Central memory CD4-positive, alpha-beta T cell (primary cell): ENCODE measurements at places on chromosomes 7 and 10.
A peak's percentile ranks its signal among the peaks of the same experiment; 100 is the strongest.

DNA sequence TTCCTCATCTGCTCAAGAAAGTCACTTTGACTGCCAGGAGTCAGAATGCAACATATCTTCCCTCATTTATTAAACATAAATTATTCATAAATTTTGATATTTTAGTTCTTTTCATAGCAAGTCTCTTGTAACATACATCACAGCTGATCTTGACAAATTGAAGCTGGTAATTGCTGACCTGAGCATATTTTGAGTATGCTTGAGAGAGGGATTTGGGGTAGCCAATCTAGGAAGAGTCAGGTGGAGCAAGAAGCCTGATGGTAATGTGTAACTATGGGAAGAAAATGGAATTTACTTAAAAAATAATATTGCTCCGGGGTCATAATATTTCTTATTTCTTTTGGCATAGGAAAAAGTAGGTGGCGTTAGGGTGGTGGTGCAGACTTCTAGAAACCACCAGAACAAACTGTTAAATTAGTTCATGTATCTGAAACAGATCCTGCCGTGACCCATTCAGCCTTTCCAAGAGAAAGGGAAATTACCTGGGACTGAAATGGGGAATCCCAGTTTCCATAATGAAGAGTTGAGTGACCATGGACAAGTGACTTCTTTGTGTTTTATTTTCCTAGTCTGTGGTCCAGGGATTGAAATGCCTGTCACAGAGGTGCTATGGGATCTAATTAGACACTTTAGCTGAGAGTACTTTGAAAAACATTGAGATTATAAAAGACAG, 12.9 kb downstream of the CPED1 start:
- DNase-seq = no peak

DNA sequence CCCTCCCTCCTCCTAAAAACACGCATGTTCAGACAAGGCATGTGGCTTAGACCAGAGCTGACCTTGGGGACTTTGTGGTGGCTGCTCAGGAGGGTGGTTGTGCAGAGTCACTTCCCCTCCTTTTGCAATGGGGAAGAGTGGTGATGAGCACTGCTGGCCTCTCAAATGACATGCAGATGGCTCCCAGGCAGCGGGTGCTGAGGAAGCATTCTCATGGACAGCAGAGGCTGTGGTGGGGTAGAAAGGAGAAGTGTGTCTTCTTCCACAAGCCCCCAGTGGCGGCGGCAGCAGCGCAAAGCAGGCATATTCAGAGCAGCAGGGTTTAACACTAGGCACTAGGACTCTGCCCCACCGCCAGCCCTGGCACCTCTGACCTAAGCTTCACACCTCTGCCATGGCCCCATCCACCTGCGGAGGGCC, 105.9 kb upstream of the ANLN start:
- DNase-seq = no peak

DNA sequence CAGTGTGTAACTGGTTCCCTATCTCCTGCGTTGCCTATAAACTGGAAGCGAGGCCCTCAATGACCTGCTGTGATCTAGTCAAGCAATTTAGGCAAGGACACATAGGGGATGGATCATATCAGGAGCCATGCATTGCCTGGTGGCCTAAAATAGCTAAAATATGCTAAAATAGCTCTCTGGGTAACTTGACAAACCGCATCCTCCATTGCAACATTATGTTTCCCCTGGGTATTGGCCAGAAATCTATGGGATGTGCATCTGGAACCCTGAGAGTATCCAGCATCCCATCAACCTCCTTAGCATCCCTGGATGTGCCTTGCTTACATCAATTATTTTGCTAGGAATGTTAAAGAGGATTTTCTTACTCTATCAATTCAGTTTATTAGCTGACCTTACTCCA, 91.7 kb upstream of the ADCY1 start:
- no peak for DNase-seq

DNA sequence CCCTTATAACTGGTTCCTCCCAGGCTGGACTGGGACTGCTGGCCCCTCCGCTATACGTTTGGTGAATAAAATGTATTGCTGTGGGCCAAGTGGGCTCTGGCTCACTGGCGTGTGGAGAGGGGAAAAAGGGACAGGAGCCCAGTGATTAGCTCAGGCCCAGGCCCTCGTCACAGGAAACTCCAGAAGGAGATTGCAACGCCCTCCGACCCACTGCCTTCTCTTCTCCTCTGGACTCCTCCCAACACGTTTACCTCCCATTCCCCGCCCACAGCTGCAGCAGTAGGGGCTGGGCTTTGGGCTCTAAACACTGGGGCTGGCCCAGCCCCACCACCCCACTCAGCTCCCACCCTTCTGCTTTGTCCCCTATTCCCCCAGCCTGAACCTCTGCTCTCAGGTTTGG, 173.9 kb downstream of the NEURL1 start:
- no peak for DNase-seq

- DNase-seq = peak; percentile 14
Measured at GRCh38 chr10:86899670-86900276, 57.6 kb downstream of the MMRN2 start.

- DNase-seq = no peak
Measured at GRCh38 chr10:89548673-89549072, 13.3 kb upstream of the SLC16A12 start.

DNA sequence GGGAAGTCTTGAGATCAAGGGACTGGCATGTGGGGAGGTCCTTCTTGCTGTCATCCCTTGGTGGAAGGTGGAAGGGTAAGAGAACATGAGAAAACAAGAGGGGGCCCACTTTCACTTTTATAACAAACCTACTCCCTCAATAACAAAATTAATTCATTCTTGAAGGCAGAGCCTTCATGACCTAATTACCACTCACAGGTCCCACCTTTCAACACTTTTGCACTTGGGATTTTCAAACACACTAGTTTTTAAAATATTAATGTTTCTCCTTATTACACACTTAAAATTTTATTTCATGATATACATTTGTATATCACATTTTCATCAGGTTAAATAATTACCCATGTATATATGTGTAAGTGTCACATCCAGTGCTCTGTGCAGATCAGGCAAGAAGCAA, 2.0 kb downstream of the ST7 start:
- no peak for DNase-seq

- DNase-seq = no peak
Measured at GRCh38 chr7:33539659-33540400, 365.5 kb upstream of the BMPER start.

- DNase-seq = no peak
Measured at GRCh38 chr10:72245949-72246525, 27.7 kb upstream of the DDIT4 start.

GRCh38 chr7:93923296-93923695, 1.8 kb downstream of the GNG11 start:
- no peak for DNase-seq

DNA sequence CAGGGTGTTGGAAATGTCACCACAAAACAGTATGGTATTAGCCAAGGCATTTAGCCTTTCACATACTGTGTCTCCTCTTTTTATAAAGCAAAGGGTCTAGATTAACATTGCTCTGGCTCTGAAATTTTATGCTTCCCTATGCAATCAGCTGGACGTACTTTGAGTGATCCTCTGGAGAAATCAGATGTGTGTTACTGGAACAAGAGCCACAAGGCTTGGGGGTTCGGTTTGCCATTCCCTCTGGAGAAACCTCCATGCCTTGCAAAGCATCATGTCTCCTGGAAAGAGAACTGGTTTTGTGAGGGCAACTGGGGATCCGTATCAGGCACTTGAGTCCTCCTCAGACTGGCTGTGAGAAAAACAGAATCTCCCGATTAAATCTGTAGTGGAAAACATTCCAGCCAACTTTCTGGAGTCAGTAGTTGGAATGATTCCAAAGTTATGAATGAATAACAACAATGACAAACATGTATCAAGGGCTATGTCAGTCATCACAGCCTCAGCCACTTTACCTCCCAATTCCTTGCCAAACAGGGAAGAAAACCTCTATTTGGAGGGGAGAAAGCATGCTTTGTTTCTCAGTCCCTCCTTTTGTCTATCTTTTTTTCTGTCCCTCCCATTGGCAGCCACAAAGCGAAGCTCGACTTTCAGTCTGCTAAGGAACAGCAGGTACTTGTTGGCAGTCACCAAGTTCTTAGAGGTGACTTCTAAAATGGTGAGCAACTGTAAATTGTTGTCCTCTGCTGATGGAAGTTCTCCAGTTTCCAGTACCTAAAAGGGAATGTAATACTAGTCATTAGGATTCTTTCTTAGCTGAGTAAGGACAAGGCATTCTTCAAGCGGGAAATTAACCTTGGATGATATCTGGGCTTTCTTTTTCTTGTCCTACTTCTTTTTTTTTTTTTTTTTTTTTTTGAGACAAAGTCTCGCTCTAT, 864.8 kb upstream of the AUTS2 start:
- no peak for DNase-seq

DNA sequence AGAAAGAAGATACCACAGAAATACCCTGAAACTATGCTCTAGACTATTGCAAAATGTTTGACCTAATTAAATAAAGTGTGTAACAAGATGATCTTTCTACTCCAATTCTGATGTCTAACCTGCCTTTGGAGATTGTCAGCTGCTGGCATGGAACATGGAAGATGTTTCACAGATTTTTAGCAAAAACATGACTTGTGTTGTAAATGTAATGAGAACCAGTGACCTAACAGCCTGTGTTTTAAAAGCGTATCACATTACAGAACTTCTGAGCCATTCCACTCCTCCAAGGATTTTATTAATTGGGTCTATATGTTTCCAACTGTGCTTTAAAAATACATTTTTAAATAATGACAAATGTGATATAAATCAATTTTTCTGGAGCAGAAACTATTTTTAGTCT, 526.3 kb upstream of the SEMA3D start:
- no peak for DNase-seq

DNA sequence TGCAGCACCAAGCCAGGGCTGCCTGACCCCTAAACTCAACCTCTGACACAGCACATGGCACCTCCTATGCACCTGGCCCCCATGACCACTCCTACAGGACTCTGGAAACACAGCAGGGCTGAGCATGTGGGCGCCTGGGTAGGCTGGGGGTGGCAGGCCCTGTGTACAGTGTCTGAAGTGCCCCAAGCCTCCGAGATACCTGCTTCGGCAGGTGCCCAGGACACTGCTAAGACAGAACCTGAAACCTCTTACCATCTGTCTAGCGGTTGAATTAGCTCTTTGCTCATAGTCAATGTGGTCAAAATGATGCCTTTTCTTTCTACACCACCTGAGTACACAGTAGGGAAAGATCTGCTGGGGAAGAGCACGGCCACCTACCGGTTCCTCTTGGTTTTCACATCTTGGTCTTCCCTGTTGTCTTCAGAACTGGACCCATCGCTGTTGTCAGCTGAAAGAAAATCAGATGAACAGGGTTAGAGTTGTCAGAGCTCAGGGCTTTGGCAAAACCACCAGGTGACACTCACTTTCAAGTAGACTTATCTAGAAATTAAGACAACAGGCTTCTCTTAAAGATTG, 177.4 kb downstream of the TCERG1L start:
- no peak for DNase-seq

DNA sequence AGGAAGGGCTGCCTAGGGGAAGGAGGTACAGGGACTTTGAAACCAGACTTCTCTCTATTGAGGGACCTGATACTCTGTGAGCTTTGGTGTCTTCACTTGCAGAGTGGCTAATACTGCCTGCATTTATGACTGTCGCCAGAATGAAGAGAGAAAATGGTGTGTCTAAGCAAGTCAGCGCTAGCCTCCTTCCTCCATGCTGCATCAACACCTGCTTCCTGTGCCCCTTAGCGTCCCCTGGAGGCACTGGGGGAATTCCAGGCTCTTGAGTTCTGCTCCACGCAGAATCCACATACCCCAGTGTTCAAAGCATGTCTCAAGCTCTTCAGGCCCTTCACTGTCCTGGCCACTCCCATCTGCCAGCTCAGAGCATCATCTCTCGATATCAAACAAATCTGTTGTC, 140.5 kb downstream of the PKD1L1 start:
- DNase-seq = no peak

DNA sequence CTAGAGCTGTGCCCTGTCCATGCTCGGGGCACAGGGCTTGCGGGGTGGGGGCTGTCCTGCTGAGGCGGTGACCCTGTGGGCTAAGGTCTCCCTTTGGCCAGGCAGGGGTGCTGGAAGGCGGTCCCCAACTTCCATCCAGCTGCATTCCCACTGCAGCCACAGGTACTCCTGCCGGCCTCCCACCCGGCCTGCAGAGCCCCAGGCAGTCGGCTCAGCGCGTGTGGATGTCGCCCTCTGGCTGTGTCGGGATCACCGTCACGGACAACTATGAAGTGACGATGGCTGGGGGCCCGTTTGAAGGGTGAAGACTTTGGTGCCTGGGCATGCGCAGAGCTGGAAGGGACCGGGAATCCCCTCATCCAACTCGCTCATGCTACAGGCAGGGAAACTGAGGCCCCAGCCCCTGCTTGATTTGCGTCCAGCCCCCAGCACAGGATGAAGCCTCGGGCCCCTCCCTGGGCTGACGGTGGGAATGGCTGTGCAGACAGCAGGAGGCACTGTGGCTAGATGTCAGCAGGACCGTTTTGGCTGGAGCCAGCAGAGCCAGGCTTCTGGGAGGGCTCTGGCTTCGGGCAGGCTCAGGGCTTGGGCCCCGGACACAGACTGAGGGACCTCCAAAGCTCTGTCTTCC, 2.3 kb upstream of the TMEM184A start:
- DNase-seq = no peak

- DNase-seq = no peak
Measured at GRCh38 chr10:96025566-96025965, 17.8 kb upstream of the CCNJ start.

DNA sequence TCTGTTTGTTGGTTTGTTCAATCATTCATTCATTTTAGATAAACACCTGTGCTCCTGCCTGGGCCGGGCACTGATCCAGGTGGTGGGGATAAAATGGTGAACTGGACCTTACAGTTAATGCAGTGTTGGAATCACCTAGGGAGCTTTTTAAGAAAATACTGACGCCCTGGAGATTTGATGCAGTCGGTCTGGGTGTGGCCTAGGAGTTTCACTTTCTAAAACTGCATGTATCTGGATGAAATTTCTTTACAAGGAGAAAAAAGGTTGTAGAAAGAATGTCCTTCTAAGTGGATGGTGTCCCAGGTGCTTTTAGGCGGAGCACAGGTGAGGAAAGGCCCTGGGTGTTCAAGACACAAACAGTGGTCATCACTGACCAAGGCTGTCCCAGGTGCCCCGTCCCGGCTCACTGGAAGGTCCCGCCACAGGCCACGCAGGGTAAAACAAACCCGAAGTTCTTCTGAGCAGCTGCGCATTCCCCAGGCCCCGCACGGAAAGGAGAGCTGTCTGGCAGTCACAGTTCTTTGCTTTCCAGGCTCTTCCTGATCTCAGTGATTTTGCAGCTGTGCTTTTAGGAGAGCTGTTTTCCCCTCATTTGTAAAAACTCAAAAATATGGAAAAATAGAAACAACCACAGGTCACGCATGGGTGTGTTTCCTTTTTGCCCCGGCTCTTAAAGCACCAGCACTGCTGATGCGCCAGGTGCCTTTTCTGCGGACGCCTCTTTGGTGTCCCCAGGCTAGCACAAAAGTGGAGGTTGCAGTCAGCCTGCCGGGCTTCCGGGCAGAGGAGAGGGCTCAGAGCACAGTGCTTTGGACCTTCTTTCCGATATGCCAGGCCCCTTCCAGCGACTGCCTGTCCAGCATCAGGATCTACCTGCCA, 161.9 kb downstream of the GRK5 start:
- no peak for DNase-seq
